ENCODE measurements at places on chromosomes 2 and 18.
A peak's percentile ranks its signal among the peaks of the same experiment; 100 is the strongest.

GRCh38 chr2:54388076-54388475 lies 68.1 kb upstream of the SPTBN1 start:
- no peak for DNase-seq

DNA sequence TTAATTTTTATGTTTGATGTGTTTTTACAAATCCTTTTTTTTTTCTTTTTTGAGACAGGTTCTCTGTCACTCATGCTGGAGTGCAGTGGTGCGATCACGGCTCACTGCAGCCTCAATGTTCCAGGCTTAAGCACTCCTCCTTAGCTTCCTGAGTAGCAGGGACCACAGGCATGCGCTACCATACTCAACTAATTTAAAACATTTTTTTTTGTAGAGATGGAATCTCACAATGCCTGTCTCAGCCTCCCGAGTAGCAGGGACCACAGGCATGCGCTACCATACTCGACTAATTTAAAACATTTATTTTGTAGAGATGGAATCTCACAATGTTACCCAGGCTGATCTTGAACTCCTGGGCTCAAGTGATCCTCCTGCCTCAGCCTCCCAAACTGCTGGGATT lies 3.2 kb downstream of the NOTO start:
- no peak for DNase-seq

DNA sequence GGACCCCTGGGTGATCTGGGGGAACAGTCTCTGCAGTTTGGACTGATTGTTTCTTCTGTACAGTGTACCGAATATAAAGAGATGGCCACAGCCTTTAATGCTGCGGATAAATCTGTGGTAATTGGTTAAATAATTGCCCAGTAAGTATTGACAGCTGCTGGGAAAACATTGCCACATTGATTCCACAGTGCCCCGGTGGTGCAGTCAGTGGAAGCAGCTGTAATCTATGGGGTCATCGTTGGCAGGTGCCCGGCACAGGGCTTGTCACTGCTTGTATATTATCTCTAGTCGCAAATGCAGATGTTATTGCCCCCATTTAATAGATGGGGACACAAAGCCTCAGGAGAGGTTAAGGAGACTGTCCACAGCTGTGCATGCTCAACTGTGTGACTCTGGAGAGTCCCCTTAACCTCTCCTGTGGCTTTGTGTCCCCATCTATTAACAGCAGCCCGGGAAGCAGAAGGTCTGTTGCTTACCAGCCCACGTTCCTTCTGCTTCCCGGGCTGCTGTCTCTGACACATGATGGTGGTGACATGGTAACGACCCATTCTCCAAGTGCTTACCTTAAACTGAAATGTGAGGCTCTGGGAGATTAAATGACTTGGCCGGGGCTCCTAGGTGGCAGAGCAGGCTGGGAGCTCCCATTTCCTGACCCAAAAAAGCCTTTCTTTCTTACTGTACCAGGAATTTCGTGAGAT lies 76.9 kb downstream of the NCK2 start:
- no peak for DNase-seq

DNA sequence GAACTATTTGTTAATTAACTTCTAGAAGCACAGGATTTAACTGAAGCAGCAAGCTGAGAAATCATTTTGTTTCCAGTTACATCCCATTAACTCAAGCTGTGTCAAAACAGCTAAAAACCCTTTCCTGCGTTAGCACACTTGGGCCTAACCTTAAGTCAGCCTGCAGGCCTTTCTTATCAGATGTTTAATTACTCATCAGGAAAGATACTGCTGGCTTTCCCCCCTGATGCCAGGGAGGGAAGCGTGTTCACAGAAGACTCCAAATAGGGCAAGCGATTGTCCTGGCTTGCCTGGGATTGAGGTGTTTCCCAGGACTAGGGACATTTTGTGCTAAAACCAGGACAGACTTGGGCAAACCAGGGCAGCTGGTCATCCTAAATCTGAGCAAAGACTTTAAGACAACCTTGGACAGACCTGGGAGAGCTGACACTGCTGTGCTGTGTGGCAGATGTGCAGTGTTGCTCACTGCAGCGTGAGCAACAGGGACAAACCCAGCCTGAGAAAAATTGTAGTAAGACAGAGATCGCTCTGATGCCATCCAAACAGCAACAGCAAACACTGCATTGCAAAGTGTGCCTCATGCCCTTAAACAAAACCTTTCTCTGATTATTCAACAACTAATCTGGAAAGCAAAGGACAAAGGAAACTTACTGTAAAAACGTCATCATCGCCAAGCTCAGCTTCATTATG lies 100.9 kb downstream of the SPRED2 start:
- DNase-seq: no peak

DNA sequence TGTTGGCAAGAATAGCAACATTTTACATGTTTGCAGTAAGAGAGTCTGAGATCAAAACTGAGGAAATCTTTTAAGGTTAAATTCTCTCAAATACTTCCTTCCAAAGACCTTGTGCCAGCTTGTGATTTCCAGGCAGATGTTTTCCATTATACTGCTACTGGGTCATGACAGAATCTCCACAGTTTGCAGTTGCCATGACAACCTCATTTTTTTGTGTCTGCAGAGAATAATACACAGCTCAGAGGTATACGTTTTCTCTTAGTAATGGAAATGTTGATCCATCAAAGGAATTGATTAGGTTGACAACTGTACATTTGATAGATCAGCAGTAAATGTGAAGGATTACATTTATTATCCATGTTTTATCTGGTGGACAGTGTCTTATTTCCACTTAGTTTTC lies 29.1 kb upstream of the CSRNP3 start:
- no peak for DNase-seq

- no peak for DNase-seq
Measured at GRCh38 chr18:35828591-35828990, 143.9 kb upstream of the RMP24 start.

DNA sequence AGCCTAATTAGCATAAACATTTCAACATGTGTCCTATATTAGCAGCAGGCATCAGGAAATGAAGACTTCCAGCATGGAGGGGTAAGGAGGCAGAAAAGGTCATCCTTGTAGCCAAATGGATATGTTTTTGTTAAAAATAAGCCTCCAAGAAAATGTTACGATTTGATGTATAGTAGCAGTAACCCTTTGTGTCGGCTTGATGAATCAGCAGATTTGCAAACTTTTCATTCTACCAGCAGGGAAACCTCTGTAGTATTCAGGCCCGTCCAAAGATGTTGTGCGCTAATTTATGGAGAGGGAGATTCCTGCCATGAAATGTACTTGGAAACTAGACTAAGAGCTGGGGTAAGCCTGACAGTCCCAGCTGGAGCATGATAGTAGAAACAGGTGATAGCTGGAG lies 780.8 kb upstream of the KLHL29 start:
- no peak for DNase-seq

- DNase-seq: no peak
Measured at GRCh38 chr2:208249296-208249695, 5.6 kb downstream of the IDH1 start.

- no peak for DNase-seq
Measured at GRCh38 chr2:141455211-141455826, 675.5 kb downstream of the LRP1B start.

DNA sequence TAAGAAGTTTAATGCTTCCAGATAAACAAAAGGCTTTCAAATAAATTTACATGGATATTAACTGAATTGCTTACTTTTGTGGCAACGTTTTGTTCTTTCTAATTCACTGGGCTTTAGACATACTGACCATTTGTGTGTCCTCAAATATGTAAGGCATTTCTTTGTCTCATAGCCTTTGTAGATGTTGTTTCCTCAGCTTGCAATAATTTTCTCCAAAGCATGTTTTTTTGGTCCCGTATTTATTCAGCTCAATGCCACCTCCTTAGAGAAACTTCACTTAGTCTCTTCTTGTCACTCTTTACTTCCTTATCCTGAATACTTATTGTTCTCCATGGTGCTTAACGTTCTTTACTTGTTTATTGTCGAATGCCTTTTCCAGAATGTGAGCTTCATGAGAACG lies 98.5 kb downstream of the NUP35 start:
- DNase-seq: no peak

DNA sequence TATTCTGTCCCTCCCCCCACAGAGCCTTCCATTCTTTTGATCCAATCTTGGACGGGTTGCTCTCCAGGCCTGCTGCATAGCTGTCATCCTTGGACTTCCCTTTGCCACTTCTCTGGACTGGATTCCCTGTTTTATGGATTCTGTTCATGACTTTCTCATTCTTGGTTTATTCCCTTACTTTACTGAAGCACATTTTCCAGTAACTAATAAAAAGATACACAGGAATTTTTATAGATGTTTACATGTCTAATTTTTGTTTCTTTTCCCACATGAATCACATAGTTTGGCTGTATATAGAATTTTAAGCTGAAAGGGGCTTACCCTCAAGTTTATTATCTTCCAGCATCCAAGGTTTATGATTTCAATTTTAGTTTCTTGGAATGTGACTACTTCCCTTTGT lies 37.9 kb downstream of the GDF7 start:
- no peak for DNase-seq

GRCh38 chr18:34600158-34600557 lies 109.9 kb upstream of the DTNA start:
- no peak for DNase-seq

DNA sequence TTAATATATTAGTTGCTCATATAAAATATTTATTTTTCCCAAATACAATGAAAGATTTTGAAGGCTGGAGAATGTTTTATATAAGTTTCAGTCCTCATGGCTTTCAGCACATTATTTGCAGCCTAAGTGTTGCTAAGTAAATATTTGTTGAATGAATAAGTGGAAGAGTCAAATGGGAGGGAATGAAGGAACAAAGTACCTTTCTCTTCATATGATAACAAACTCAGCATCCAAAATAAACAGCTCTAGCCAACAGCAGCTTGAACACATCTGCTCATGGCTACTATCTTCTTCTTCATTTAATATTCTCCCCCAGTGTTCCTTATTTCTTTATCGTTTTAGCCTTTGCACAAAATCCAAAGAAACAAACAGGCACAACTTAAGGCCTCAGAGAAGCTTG lies 385.2 kb upstream of the PIK3C3 start:
- no peak for DNase-seq

DNA sequence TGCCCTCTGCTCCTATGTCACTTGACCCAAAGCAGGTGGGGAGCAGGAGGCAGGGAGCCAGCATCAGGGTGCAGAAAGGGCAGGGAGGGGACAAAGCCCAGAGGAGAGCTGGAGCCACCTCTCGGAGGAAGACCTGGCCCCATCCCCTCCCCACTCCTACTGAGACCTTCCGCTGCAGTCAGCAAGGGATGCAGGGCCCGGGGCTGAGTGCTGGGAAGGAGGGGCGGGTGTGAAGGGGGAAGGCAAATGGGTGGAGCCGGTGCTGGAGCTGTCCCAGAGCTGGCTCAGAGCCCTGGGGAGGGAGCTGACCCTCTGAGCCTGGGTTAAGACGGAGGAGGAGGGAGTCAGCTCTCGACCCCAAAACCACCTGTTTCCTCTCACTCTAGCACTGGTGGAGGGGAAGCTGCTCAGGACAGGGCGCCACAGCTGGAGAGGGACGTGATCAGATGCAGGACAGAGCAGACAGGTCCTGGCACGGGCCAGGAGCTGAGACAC lies 33.8 kb downstream of the HS1BP3 start:
- peak; percentile 87 for DNase-seq

GRCh38 chr2:95388856-95389244 lies 13.7 kb upstream of the FAHD2A start:
- DNase-seq: no peak

DNA sequence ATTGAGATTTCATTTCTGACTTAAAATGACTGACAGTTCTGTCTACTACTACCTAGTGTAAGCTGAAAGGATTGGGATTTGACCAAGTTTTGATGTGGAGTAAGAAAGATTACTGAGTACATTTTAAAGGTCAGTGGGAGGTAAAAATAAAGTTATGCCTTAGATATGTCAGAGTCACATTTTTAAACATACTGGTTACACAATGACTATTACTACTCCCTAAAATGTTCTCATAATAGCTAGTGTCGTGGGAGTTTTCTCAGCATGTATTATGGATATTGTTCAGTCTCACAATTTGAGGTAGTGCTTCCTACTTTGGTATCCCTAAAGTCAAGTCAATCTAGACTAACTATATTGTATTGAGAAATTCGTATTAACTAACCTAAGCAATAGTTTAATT lies 1092.5 kb downstream of the LRP1B start:
- no peak for DNase-seq

GRCh38 chr2:8475349-8476031 lies 206.4 kb upstream of the ID2 start:
- DNase-seq: peak; percentile 48

GRCh38 chr2:72917877-72918553 lies 696 bp downstream of the EMX1 start:
- no peak for DNase-seq

DNA sequence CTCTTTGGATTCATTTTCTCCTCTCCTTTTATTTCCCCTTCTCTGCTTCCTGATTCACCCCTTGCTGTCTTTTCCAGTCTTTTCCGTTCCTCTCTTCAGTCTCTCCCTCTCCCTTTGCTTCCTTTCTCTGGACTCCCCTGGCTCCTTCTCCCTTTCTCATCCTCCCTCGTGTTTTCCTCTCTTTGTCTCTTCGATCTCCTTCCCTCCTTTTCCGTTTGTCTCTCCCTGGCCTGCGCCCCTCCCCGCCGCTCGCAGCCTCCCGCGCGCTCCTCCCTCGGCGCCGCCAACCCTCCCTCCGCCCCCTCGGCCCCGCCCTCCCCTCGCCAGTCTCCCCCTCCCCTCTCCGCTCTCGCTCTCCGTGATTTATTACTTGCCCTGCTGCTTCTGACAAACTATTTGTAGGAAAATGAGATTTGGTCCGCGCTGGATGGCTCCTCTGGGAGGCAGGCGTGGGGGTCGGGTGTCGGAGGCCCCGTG lies 46.0 kb upstream of the PAX8 start:
- no peak for DNase-seq

- DNase-seq: no peak
Measured at GRCh38 chr2:228503731-228504130, 322.2 kb upstream of the SPHKAP start.

- DNase-seq: no peak
Measured at GRCh38 chr2:62536873-62537547, 31.0 kb upstream of the TMEM17 start.

GRCh38 chr2:144832048-144832447 lies 312.1 kb upstream of the ZEB2 start:
- DNase-seq: no peak

GRCh38 chr2:223744580-223744979 lies 92.8 kb downstream of the AP1S3 start:
- DNase-seq: no peak

GRCh38 chr2:513981-514706 lies 163.1 kb downstream of the TMEM18 start:
- DNase-seq: no peak

DNA sequence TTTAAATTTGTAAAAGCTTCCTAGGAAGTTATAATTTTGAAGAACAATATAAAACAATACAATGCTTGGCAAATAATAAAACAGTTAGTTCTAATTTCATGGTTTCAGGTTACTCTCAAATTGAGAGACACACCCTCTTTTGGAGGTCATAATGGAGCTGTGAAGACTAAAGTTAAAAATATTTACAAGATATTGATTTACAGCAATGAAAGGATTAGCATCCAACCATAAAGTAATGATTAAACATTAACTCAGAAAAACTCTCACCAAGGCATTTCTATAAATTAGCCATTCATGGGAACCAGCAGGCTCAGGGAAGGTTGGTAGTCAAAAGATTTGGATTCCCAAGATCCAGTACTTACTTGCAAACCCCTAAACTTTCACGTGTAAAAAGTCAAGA lies 6.4 kb downstream of the DPP4 start:
- no peak for DNase-seq

- no peak for DNase-seq
Measured at GRCh38 chr2:26412091-26412673, 10.5 kb downstream of the DRC1 start.

- DNase-seq: no peak
Measured at GRCh38 chr2:233413559-233414272, 59.4 kb downstream of the DGKD start.

Measured in suprapubic skin (tissue), 4 donors.